Activated CD4-positive, alpha-beta T cell treated with anti-CD3 and anti-CD28 coated beads for 36 hours (primary cell): ENCODE measurements at places on chromosomes 11 and 22. TPM values are rescaled to one million over a fixed set of nuclear protein-coding genes. Genes with fewer than 3 reads are reported as not detected.

DNA sequence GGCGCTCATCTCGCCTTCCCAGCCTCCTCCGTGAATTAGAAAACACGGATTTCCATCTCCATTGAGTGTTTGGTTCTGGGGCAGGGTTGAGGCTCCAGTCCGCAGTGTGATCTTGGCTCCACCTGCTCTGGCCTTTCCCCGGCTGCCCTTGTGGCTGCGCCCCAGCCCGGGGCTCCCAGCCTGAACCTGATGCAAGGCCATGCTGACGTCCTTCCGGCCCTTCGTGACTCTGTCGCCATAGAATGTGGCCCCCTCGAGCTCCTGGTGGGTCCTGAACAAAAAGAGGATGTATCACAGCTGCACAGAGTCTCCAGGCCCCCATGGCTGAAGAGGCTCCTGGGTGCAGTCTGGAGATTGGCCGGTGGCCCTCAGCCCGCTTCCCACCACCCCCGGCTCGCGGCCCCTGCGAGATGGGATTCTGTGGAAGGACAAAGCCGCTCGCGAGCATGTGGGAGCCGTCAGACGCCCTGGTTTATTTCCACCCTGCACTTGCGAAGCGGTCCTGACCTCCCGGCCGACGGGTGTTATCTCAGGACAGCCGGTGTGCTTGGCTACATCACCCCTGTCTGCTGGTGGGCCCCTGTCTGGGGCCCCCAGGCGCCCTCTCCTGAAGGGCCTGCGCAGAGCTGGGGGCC, 1214.0 kb downstream of the BRD1 start:
- no peak for DNase-seq

Gene OR10D3
- total RNA-seq = not detected

GRCh38 chr22:24801901-24802465, 4.0 kb upstream of the SGSM1 start:
- DNase-seq = peak; percentile 56

DNA sequence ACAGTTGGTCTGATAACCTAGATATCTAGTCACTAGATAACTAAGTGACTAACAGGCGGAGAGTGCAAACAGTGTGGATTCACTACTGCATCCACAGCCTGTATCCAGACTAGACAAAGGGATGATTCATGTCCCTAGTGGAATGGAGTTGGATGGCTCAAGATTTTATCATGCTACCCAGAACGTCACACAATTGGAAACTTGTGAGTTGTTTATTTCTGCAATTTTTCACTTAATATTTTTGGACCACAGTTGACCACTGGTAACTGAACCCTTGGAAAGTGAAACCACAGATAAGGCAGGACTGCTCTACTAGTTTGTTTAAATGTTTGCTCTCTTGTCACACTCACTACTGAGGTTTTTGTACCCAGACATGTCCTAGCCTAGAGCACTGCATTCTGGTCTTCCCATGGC, 76.0 kb downstream of the UBASH3B start:
- DNase-seq = no peak

Gene CXCR5
- total RNA-seq = 18.9 TPM

DNA sequence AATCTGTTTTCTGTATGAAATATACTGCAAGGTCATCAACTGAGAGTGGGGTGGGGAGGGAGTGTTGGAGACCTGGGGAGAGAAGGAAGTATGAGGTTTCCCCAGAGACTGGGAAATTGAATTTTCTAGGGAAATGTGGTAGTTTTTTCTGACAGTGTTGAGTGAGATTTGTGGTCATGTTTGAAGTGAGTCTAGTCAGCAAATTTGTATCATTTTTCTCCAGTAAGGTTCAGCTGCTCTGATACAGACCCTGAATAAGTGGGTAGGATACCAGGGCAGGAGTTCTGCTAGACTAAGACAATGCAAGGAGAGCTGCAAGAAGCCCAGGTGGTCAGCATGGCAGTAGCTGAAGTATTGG, 112.0 kb downstream of the PKNOX2 start:
- DNase-seq = no peak

DNA sequence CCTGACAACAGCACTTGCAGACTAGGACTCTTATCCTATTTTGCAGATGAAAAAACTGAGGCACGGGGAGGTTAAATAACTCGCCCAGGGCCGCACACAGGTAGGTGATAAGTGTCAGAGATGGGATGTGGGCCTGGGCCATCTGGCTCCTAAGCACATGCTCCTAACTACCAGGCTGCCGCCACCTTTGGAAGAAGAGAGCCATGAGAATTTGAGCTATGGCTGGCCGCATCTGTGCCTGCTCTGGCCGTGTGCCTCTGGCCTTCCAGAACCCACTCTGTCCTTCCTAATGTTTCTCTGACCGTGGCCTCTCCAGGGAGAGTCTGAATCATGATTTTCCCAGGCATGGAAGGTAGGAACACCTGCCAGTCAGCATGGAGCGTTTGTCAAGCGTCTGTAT, 15.3 kb upstream of the IL2RB start:
- DNase-seq = no peak

Gene PIK3IP1
- 15.1 TPM for total RNA-seq

DNA sequence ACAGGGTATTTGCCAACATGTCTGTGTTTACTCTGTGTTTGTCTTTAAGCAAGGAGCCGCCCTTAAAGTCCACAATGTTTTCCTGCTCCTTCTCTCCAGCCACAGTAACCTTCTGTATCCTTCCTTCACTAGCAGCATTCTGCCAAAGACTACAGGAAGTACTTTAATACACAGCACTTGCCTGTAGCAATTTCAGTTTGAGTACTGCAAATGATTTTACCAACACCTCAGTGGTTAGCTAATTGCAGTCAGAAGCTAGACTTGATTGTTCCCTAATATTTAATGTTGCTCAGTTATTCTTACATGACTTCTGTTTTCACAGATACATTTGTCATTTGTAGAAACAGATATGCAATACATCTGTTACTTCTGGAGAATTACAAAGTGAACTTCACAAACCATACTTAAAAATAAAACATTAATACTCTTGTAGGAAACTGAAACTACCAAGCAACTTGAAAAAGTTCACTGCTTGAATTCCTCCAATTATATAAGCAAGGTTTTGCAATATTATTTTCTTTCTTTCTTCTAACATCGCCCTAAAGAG, 69.1 kb downstream of the FCHSD2 start:
- DNase-seq = no peak

Gene CATSPER1
- not detected for total RNA-seq

Gene PANX2
- 2.2 TPM for total RNA-seq

Gene KCNQ1
- 9.1 TPM for total RNA-seq

DNA sequence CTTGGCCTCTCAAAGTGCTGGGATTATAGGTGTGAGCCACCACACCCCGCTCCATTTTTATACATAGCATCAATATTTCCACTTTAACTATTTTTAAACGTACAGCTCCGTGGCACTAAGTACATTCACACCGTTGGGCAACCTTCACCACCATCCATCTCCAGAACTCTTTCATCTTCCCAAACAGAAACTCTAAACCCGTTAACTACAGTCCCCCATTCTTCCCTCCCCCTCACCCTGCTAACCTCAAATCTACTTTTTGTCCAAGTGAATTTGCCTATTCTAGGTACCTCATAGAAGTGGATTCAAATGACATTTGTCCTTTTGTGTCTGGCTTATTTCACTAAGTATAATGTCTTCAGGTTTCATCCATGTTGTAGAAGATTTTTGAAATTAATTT, 3.4 kb downstream of the IGLL1 start:
- DNase-seq = no peak

Gene CRYBA4
- total RNA-seq = not detected

DNA sequence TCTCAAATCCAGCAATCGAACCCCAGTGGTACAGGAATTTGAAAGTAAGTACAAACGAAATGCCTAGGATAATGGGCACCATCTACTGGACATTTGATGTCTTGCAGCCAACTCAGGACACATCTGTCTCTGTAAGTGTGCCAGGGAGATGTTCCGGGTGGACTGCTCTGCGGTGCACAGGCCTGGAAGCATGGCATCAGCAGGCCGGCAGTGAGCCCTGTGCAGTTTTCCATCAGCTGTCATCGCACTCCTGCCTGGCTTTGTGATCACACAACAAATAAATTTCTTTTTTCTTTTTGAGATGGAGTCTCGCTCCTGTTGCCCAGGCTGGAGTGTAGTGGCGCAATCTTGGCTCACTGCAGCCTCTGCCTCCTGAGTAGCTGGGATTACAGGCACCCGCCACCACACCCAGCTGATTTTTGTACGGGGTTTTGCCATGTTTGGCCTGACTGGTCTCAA, 71.0 kb downstream of the JAM3 start:
- peak; percentile 67 for DNase-seq

GRCh38 chr11:2818503-2818902, 67.1 kb downstream of the CDKN1C start:
- DNase-seq = no peak

GRCh38 chr11:84243629-84244263, 957.6 kb upstream of the CCDC90B start:
- no peak for DNase-seq

DNA sequence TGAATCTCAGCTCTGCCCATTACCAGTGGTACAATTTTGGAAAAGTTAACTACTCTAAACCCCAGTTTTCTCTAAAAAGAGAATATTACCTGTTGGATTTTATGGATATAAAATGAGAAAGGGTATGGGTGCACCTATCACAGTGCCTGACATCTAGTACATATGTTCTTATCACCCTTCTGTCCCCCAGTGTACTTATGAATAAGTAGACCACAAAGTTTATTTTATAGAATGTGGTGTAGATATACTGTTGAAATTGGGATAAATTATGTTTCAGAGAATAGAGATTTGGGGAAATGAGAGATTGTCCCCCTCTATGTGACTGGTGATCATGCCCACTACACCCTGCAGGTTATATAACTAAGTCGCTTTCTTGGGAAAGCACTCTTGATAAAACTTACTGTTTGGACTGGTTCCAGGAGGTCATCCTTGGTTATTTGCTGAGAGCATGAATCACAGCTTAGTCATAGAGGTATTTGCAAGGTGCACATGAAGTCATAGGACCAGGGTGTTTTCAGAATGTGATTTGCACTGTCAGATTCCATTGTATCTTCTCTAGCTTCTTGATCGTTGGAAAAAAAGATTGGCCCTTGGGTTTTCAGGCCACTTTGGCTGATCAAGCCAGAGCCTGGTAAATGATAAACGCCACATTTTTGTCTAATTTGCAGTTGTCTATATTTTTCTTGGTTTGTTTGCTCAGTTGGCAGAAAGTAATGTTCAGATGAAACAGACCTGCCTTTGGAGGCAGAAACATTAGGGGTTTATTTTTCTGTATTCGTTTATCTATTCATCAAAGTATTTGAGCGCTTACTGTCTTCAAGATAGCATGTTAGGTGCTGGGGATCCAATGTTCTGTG, 21.3 kb downstream of the STX3 start:
- no peak for DNase-seq

DNA sequence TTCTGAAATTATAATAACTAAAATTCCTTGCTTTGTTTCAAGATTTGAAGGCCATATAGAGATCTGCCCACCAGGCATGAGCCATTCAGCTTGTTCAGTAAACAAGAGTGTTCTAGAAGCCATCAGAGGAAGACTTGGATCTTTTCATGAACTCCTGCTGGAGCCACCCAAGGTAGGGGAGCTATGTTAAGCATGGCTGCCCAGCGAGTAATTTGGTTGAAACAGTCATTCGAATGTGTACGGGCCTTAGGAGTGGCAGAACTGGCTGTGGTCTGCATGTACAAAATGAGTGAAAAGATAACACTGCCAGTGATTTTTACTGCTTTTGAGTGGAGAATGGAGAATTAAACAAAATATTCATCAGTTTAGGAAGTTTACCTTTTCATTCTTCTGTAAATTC, 103.7 kb downstream of the PPP6R3 start:
- no peak for DNase-seq
